ENCODE measurements at places on chromosomes 13 and 19.

DNA sequence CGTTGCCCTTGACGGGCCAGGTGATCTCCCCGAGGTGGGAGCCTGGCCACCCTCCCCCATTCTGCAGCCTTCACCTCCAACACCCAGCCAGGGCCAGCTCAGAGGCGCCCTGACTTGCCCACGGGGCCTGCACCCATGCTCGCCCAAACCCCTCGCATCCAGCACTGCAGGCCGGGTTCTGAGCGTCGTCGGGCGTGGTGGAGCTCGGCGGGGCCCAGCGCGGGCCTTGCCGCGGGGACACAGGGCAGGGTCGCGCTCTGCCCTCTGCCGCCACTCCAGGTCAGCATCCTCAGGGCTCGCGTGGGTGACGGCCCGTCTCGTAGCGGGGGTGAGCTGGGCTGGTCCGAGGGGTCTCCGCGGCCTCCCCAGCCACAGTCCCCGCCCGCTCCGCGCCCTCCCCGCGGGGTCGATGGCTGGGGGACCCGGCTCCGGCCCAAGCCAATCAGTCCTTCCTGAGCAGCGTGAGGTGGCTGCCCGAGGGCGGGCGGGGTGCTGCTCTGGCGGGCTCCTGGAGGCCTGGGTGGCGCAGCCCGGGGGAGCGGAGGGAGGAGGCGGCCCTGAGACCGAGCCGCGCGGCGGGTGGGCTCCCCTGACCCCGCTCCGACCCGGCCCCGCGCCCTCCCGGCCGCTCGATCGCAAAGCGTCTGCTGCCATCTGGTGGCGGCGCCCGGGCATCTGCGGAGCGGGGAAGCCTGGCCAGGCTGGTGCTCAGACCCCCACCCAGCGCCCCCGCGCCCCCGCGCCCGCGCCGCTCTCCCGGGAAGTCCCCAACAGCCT lies 61.4 kb downstream of the CCNE1 start:
- peak; percentile 7 for DNase-seq

DNA sequence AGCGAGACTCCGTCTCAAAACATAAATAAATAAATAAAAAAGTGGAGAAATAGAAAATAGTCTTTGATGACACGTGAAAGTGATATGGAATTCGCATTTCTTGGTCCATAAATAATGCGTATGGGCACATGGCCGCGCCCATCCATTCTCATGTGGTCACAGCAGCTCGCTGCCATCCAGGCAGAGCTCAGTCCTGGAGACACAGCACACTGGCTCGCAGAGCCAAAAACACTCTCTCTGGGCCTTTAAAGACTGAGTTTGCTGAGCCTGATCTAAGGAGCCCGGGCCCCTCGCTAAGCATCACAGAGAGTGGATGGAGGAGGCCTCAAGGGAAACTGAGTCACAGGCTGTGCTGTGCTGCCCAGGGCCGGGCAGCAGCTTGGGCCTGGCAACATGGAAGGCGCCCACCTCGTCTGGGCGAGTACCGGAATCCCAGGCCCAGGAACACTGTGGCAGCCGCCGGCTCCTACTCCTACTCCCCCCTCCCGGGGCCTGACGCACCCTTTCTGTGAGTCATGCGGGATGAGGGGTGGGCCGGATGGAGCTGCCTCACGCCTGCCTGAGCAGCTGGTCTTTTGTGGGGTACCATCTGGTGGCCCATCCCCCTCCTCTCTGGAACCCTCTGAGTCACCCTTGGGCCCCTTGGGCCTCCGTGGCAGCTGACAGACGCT lies 28.9 kb upstream of the CACTIN start:
- DNase-seq: no peak

DNA sequence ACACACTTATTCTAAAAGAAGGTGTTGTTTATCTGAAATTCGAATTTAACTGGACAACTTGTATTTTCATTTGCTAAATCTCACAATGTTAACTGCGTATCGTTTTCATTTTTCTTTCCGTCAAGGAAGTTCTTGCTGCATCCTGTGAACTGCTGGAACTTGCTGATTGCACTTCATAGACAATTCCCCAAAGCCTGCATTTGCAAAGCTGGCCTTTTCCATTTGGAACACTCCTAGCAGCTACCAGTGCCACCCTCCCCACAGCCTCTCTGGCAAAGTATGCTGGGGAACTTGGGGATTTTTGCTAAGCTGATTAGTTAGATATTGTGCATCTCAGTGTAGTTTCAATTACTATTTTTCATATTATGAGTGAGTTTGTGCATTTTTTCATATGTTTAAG lies 20.4 kb upstream of the ARGLU1 start:
- no peak for DNase-seq

DNA sequence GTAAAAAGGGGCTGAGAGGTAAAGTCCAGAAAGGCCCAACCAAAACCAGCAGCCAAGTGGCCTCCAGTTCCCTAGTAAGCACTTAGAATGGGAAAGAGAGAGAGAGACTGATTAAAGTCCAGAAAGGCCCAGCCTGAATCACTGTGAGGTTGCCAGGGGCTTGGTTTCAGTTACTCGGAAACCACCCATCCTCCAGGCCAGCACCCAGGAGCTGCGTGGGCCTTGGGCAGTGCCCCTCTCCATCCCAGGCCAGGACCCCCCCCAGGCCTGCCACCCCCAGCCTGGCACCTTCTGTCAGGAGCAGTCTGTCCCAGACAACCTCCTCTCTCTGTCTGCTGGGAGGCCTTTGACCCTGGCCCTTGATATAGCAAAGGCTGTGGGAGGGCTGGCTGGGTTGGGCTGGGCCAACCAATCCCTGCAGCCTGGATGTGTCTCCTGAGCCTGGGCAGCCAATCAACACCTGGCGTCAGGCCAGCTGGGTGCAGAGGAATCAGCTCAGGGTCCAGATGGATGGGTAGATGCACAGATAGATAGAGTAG lies at the start of gene CYP4F2:
CYP4F2 (minus strand) TSS at position 337 of the 539 bp plus-strand sequence. CDS start 463 bp downstream, outside the sequence.
- no peak for DNase-seq

DNA sequence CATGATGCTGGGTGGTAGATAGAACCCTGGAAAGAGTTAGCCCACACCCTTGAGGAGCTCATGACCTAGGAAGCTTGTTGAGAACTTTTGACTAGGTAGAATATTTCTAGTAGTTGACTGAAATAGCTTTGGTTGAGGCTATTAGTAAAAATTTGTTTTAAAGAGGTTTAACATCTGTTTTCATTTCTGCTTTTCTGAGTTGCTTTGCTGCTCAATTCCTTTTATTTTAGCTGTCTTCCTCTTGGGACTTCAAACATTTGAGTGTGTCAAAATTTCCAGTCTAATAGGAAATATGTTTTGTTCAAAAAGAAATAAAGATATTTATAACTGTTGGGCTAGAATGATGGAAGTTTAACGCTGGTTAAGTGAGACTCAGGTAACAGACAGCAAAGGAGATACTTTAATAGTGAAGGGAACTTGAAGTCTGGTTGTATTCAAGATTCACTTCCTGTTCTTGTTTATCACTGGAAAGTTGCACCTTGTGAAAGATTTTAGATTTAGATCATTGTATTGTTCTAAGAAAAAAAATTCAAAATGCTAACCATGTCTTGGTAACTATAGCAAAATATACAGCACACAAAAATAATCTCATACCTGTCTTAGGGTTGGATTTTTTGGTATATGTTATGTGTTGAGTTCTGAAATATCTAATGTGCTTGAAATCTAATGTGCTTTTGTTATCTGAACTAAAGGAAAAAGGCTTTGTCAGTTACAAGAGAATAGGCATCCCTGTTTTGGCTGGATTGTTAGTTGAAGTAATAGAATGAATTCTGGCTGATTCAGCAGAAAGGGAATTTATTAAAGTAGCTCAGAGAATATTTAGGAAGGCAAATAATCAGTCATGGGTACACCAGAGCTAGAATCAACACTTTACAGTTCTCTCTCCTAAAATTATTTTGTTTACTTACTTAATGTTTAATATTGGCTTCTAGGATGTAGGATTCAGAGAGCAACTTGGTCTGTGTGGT lies 24.4 kb upstream of the GPR18 start:
- no peak for DNase-seq

- no peak for DNase-seq
These were observed at the start of gene SSC5D for GRCh38 chr19:55487924-55488687. TSS of gene SSC5D (plus strand) at chr19:55488436. CDS start at chr19:55488590, 154 bp downstream.

GRCh38 chr13:113667771-113668490 lies 912 bp downstream of the GRK1 start:
- DNase-seq: no peak

DNA sequence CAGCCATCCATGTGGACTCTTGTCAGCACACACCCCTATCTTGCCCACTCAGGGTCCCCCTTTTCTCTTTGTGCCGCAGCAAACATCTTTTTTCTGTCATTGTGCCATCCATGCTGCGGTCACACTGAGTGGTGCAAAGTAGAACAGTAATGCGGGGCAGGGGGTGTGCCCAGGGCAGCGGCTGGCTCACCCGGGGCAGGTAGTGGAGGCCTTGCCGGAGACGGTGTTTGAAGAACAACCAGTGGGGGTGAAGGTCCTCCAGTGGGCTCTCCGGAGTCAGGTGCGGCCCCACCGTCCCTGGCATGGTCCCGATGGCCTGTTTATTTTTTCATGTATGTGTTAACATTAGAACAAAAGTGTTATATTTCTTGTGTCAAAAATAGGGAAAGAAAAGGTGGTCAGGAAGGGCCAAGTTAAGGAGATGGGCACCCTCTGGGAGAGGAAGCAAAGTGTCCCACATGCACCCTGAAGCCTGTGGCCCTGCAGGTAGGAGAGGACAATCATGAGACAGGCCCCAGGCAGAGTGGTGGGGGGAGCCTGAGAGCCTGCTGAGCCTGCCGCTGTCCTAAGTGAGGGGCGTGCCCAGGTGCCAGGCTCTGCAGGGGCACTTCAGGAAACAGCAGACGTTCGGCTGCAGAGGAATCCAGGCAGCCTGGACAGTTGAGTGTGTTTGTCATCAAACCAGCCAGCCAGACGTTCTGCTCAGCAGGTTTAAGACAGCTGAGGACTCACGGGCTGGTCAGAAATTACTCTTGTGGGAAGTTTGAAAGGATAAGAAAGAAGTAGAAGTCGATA lies 12.3 kb downstream of the TSSK6 start:
- DNase-seq: no peak

GRCh38 chr13:40387775-40388174 lies 278.7 kb downstream of the FOXO1 start:
- DNase-seq: no peak

DNA sequence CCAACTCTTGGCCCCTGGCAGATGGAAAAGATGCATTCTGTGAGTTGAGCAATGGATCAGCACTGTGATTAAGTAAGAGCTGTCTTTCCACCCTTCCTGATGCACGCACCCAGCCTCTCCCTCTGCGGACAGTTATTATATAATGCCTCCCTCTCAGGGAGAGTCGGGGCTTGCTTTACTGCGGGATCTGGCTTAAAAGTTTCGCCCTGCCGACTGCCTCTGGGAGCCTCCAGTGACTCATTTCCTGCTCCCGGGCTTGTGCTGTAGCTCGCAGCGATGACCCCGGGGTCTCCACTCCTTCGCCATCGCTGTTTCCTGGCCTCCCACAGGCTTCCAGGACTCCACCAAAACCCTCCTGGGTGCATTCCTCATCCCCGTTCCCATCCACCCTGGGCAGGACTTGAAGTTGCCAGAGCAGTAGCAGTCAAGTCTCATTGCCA lies 107.4 kb upstream of the SLC7A1 start:
- DNase-seq: no peak

DNA sequence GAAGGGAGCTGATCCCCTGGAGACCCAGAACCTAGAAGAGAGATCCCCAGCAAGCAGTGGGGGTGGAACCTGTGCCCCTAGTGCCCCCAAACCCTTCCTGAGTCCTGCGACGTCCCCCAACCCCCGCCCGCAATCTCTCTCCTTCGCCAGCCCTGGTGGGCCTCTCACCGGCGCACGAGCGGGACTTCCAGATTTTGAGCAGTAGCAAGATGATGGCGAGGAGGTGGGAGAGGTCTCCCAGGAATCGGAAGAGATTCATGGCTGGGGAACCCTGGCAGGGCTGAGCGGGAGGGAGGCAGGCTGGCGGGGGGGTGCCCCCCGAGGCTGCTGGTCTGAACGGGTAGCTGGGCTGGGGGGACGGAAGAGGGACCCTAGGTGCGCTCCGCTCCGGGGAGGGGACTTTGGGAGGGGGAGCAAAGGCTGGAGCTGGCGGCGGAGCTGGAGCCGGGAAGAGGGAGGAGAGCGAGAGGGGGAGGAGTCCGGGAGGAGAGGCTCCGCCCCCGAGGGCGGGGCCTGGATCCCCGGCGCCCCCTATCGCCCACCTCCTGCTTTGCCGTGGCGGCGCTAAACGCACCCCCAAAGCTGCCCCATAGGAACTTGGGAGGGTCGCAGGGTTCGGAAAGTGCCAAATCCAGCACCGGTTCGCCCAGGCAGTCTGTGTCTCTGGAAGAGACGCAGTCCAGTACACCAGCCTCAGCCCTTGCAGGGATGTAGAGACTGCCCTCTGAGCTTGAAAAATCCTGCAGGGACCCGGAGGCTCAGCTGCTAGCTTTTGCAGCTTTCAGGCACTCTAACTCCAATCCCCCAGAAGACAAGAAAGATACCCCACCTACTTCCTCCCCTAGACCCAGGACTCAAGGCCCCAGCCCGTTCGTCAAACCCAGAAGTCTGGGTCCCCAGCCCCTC lies at the start of gene KDELR1:
KDELR1 (minus strand) TSS at position 452 of the 906 bp plus-strand sequence; CDS start at position 259, 193 bp downstream.
- peak; percentile 71 for DNase-seq

DNA sequence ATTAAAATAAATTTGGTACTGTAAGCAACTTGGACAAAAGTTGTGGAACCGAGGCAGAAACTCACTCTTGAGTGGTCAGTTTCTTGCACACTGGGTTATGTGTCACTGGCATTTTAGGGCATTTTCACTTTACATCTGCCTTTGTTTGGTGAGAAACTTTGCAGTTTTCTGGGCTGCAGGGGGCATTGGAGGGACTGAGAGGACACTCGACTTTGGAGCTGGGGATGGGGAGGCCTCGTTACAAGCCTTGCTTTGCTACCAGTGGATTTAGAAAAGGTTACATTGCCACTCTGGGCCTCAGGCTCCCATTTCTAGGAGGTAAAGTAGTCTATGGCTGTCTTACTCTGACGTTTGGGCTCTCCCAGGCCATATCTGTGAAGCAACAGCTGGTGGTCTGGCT lies 41.9 kb upstream of the ZNF536 start:
- no peak for DNase-seq

- no peak for DNase-seq
These were observed 2898.1 kb downstream of the PCDH9 start for GRCh38 chr13:64332048-64332447.

DNA sequence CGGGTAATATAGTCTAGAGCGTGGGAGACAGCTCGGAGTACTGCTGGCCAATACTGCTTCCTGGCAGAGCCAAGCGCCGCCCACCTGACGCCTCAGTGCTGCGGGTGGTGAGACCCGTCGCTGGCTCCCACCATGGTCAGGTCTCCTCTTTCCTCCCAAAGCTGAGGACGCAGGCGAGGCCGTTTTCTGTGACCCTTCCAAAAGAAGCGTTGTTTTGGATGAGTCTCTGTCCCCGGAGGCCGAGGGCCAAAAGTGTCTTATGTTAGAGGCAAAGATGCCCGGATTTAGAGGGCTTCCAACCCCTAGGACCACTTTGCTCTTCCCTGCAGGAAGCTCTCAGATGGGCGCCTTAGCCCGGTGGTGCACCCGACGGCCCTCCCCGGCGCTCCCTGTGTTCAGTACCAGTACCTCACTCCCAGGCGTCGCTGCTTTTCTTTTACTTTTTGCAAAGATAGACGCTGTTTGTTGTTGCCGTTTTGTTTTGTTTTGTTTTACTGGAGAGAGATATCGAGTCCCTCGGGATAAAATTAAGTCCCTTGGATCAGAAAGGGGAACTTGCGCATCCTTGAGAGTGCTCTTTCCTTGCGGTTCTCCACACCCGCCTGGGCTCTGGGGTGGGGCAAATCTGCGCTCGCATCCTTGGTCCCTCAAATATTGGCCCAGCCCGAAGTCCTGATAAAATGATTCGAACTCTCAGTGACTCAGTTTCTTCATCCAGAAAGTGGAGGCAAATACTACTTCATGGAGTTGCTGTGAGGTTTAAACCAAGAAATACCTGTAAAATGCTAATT lies 7.0 kb downstream of the PDX1 start:
- DNase-seq: no peak

All from NCI-H748 treated with DMSO at 0.1 percent for 48 hours (cell line).